ENCODE measurements at places on chromosomes 7 and 10. TPM values are rescaled to one million over a fixed set of nuclear protein-coding genes. Genes with fewer than 3 reads are reported as not detected.
A peak's percentile ranks its signal among the peaks of the same experiment; 100 is the strongest.

DNA sequence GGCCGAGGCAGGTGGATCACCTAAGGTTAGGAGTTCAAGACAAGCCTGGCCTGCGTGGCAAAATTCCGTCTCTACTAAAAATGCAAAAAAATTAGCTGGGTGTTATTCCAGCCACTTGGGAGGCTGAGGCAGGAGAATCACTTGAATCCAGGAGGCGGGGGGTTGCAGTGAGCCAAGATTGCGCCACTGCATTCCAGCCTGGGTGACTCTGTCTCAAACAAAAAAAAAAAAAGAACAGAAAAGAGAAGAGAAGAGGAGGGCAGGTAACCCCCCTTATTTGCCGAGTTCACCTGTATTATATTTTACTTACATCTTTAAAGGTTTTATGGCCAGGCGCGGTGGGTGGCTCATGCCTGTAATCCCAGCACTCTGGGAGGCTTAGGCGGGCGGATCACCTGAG lies 91.7 kb downstream of the RNF216 start:
- DNase-seq: no peak
- H3K4me1 ChIP-seq: peaks cover 9% of the 10 kb centered on the region
- H3K4me3 ChIP-seq: no peak overlapping the region
- peak overlapping the region; percentile 100 for H3K27ac ChIP-seq

- DNase-seq: no peak
- H3K4me3 ChIP-seq: no peak overlapping the region
- peaks cover 27% of the 10 kb centered on the region for H3K4me1 ChIP-seq
- no peaks in the 10 kb centered on the region for H3K27me3 ChIP-seq
- peak overlapping the region; percentile 58 for H3K27ac ChIP-seq
Measured at GRCh38 chr10:88048312-88048711, 184.9 kb downstream of the PTEN start.

GRCh38 chr10:69794673-69795072 lies 7.0 kb upstream of the COL13A1 start:
- no peak for DNase-seq
- H3K27me3 ChIP-seq: no peaks in the 10 kb centered on the region
- H3K36me3 ChIP-seq: no peaks in the 10 kb centered on the region
- no peak overlapping the region for H3K4me3 ChIP-seq
- H3K27ac ChIP-seq: no peak overlapping the region
- no peaks in the 10 kb centered on the region for H3K4me1 ChIP-seq

DNA sequence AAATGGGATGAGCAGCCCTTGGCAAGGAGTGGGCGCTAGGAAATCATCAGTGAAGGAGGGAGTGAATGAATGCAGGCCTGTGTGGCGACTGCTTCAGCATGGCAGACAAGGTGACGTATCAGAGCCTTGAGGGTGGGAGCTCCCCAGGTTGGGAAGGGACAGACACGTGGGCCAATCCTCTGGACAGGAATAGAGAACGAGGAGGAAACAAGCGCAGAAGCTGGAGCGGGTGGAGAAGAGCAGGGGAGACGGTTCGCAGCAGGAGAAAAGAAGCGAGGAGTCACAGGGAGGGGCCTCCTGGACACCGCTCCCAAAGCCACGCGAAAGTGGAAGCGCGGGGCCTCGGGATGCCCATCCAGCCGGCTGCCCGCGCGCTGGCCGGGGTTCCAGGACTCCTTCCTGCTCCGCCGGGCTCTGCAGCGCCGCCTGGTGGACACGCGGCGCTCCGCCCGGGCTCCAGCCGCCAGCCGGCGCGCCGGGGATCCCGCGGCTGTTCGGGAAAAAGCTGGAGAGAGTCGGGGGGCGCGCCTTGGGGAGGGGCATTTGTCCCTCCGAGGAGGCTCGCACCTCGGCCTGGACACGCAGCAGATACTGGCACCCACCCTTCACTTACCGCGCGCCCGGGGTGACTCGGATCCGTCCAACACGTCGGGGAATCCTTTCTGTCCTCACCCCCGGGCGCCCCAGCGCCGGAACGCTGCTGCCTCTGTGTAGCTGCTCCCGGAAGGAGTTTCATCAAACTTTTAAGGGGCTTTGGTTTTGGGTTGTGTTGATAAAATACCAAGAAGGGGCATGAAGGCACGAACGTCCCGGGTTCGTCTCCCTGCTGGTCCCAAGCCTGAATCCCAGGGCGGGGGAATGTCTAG lies 6.3 kb downstream of the ZNF503 start:
- H3K27me3 ChIP-seq: no peaks in the 10 kb centered on the region
- H3K4me3 ChIP-seq: no peak overlapping the region
- H3K36me3 ChIP-seq: no peaks in the 10 kb centered on the region
- H3K27ac ChIP-seq: peak overlapping the region; percentile 25
- H3K4me1 ChIP-seq: no peaks in the 10 kb centered on the region
- peak; percentile 88 for DNase-seq

- no peak overlapping the region for H3K27ac ChIP-seq
- H3K4me1 ChIP-seq: no peaks in the 10 kb centered on the region
- no peak overlapping the region for H3K4me3 ChIP-seq
- H3K36me3 ChIP-seq: no peaks in the 10 kb centered on the region
- DNase-seq: peak; percentile 30
Measured at GRCh38 chr10:5573968-5574641, 49.3 kb downstream of the CALML3 start.

DNA sequence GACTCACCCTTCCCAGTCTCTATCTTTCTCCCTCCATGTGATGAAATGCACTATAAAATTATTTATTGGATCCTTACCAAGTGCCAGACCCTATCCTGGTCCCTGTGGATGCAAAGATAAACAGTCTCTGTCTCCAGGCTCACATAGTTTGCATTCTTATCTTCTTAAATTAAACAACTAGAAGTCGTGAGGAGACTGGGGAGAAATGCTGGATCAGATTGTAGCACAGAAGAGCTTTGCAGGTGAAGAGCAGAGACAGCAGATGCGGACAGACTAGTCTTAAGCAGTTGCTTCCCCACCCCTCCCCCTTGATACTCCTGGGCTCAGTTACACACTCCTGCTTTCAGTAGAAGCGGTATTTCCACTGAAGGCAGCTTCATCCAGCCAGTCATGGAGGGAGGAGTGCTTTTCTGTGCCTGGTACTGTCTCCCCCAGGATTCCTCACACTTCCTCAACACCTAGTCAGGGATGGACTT lies 20.8 kb upstream of the CDK1 start:
- H3K4me1 ChIP-seq: no peaks in the 10 kb centered on the region
- DNase-seq: no peak
- no peak overlapping the region for H3K27ac ChIP-seq
- no peaks in the 10 kb centered on the region for H3K36me3 ChIP-seq

GRCh38 chr7:75599244-75599781 lies 107.2 kb downstream of the SPDYE5 start:
- no peak for DNase-seq
- no peaks in the 10 kb centered on the region for H3K4me1 ChIP-seq
- no peaks in the 10 kb centered on the region for H3K36me3 ChIP-seq
- no peaks in the 10 kb centered on the region for H3K27me3 ChIP-seq
- no peak overlapping the region for H3K4me3 ChIP-seq

TMEM72 gene
- not detected for total RNA-seq

Data from aorta (tissue), 5 donors.